ENCODE measurements at places on chromosomes 12 and 14.

GRCh38 chr12:47216150-47216677, 136.5 kb upstream of the AMIGO2 start:
- DNase-seq = peak; percentile 69

GRCh38 chr12:49990273-49990672, 17.5 kb downstream of the AQP6 start:
- no peak for DNase-seq

DNA sequence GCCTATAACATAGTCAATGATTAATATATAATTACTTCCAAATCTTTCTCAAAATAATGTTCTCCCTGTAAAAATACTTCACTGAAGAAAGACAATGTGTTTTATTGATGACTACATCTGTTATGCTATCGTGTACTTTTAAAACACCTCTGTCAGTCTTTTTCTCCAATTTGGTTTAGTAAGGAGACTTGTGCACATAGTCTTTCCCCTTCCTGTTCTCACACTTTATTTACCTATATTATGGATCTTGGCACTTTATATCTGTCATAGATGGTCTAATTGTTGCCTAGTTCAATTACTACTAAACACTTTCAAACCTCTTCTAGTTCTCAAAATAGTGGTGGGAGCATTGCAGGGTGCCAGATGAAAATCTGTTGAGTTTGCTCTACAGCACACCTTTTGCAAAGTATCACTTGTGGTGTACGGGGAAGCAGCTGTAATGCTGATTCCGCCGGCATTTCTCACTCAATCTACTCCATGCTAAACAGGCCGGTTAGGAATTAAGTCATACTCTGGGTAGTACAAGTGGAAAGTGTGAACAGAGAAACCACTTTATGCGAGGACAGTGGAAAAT, 1.1 kb upstream of the INSM2 start:
- DNase-seq = no peak

GRCh38 chr14:90114554-90114953, 52.8 kb downstream of the KCNK13 start:
- no peak for DNase-seq

GRCh38 chr12:13340149-13340548, 143.6 kb downstream of the EMP1 start:
- no peak for DNase-seq

DNA sequence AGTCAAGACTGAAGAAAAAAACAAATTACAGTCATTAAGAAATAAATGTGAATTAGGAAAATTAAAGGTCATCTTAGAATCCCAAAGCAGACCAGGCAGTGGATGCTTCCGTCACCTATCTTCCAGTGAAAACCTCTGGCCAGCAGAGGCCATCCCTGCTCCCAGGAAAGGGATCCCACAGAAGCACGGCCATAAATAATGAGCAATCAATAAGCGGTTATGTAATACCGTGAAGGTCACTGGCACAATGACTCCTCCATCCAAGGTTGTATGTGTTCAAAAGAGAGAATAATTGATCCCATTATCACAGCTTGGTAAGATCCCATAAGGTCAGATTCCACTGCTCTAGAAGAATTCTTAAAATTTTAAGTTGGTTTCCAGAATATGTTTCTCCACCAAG, 85.7 kb downstream of the PPP2R5E start:
- no peak for DNase-seq

GRCh38 chr14:75236901-75237419, 41.7 kb upstream of the FOS start:
- no peak for DNase-seq

- DNase-seq = no peak
These were observed 17.4 kb downstream of the TEAD4 start for GRCh38 chr12:2976581-2976996.

- no peak for DNase-seq
These were observed 72.5 kb downstream of the TSPAN9 start for GRCh38 chr12:3149515-3150307.

- DNase-seq = no peak
These were observed 111.9 kb downstream of the ERC1 start for GRCh38 chr12:1102791-1103450.

GRCh38 chr12:12531194-12531593, 31.5 kb downstream of the DUSP16 start:
- DNase-seq = no peak

DNA sequence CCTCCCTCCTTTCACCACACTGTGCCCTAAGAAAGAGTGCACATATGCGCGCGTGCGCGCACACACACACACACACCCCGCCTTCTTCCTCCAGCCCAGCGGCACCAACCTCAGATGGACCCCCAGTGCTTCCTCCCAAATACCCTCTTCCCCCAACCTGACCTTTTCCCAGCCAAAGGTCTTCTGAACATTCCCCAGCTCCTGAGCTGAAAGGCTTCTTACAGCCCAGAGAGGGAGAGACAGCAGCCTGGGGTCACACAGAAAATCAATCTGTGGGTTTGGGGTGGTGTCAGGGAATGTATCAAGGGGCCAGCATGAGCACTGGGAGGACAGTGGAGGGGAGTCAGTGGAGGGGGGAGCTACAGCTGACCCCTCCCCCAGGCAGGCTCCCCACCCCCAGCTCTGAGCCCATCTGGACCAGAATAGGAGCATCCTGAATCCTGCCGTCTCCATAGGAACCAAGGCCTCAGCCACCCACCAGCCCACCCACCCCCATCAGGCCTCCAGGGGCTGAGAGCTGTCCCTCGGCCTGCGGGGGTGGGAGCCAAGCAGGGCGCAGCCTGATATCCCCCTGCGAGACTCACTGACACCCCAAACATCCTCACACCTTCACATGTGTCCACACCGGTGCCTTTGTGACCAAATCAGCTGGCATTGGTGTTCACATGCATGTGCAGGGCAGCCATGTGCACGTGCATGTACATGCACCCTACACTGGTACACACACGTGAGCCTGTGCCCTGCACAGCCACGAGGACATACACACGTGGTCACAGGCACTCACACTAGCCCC, 5.7 kb downstream of the RASAL1 start:
- no peak for DNase-seq

GRCh38 chr12:116498471-116498870, 60.7 kb upstream of the MAP1LC3B2 start:
- DNase-seq = no peak

DNA sequence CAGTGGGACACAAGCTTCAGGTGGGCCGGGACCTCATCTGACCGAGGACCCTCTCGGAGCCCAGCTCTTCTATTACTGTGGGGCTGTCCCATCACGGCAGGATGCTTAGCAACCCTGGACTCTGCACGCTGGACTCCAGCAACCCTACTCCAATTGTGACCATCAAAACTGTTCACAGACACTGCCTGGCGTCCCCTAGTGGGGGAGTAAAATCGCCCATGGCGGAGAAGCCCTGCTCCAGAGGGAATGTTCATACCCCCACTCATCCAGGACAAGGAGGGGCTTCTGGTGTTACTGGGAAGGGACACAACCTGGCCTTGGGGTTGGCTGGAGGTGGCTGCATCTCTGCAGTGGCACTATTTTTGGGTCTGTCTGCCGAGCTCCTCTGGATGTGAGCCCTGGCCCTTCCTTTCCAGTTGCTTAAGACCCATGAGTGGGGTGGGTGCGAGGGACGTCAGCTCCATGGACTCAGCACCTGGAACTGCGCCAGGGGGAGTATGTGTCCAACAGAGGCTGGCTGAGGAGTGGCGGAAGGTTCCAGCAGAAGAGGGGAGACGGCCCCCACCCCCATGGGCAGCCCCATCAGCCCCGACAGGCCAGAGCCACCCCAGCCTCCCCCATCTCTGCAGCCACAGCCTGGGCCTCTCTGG, 103.8 kb downstream of the RFLNA start:
- DNase-seq = no peak

- DNase-seq = no peak
These were observed 531 bp downstream of the DLGAP5 start for GRCh38 chr14:55190906-55191202.

DNA sequence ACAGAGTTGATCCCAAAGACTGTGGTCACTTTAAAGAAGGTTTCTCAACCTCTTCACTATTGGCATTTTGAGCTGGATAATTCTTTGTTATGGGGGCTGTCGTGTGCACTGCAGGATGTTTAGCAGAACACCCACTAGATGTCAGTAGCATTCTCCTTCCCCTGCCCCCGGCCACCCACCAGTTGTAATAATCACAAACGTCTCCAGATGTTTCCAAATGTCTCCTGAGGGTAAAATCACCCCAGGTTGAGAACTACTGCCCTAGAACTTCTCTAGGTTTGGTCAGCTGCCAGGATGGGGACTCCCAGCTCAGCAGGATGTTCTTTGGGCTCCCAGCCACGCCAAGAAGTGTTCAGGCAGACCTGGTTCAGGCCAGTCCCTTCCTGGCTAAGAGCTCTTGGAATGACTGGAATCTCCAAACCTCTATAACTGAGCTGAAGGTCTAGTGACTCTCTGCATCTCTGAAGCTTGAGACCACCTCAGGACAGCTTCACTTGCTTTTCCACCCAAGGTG, 12.5 kb upstream of the AJUBA start:
- no peak for DNase-seq

GRCh38 chr12:83985084-83985483, 927.5 kb downstream of the SLC6A15 start:
- no peak for DNase-seq

DNA sequence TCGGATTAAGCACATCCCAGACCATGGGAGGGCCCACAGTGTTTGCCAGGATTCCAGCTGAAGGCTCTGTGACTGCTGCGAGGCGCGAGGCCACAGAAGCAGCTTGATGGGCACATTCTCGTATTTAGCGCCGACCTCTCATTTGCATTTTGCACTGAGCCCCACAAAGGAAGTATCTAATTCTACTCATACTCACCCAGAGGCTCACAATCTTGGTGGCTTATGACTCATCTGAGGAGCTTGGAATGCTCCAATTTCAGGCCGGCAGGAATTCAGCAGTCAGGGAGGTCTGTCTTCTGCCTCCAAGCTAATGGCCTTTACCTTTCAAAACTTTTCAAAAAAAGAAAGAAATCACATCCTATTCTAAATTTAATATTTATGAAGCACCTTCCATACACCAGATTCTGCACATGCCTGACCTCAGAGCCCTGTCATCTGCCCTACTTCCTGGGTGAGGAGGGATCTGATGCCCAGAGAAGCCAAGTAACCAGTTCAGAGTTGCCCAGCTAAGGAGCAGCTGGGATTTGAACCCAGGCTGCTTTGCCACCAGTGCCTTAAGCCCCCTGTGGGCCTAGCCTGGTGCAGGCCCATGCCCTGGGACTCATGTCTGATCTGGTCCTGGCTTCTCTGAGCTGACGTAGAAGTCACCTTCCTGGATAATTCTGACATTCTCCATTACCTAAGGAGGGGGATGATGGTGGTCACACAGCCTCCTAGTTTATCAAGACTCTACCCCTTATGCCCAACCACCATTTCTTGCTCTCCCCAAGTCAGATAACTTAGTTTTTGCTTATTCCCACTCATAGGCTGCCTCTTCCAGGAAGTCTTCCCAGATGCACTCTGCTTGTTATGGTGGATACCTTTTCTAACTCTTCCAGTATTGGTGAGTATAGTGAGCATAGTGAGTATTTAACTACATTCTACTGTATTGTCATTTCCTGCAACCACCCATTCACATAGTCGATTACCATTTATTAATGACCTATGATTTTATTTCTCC, 198.9 kb downstream of the RBM19 start:
- DNase-seq = no peak

DNA sequence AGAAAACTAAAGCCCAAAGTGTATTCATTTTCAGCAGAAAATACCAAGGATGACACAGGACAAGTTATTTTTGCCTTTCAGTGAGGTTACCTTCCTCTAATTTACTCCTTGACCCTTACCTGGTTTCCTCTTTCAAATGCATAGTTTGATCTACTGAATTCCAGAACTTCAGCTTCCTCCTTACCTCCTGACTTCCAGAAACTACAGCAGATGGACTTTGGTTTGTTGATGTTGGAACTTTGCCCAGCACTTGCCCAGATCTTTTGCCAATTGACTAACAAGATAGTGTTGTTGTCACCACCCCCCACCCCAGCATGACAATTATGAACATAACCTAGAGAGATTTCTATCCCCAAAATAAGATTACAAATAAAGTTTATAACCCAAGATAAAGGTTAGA, 63.2 kb downstream of the NAV3 start:
- no peak for DNase-seq

DNA sequence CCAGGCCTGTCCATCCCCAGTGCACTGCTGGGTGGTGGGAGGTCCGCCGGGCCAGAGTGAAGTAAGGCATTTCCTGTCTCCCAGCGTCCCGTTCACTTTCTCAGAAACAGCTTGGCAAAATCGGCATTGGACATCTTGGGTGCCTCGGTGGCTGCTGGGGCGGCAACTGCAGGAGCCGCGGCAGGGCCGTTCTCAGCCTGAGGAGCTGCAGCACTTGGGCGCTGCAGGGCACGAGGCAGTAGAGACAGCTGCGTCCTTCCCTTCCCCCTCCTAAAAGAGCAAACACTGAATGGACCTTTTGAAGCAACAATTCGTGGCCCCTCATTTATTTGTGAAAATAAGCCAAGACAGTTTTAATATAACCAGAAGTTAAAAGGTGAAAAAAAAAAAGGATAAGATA, 8.3 kb downstream of the FICD start:
- DNase-seq = no peak

DNA sequence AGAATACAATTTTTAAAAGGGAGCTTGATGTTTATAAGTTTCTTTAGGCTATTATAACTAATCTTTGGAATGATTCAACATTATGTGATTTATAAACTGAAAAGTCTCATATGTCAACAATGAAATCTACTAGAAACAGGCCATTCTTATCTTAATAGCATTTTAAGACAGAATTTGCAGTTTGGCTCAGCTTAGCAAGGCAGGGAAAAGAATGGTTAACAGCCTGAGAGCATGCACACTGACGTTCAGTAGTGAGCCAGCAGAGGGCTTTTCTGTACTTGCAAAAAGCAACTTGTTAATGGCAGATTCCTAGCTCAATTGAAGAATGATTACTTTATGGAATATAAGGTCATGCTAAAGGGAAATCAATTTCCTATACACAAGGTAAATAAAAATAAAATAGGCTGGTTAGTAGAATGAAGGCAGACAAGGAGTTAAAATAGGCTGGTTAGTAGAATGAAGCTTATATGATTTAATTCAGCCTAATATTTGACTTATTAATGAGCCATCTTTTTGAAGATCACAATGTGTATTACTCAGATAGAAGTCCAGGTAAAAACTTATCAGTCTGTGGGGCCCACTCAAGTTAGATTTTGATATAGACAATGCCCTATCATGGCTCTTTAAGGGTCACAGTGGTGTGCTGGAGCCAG, 95.9 kb downstream of the OTOGL start:
- no peak for DNase-seq

- no peak for DNase-seq
These were observed 220.8 kb downstream of the CHST11 start for GRCh38 chr12:104677441-104678089.
